ENCODE measurements at places on chromosomes 3 and 15.

DNA sequence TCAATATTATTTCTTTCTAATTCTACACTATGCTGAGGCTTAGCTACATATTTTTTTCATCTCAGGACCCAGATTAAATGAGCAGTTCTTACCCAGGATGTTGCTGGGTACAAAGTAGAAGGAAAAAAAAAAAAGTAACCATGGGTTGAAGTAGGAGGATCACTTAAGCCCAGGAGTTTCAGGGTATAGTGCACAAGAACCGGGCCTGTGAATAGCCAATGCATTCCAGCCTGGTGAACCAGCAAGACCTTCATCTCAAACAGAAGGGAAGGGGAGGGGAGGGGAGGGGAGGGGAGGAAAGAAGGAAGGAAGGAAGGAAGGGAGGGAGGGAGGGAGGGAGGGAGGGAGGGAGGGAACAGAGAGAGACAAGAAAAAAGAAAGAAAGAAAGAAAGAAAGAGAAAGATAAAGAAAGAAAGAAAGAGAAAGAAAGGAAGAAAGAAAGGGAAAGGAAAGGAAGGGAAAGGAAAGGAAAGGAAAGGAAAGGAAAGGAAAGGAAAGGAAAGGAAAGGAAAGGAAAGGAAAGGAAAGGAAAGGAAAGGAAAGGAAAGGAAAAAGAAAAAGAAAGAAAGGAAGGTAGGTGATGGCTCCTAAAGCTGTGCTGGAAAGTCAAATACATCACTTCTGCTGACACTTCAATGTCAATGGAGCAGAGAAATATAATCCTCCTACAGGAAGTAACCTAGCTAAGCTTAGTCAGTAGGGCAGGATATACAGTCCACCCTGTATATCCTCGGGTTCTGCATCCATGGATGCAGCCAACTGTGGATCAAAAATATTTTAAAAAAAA, 206.8 kb upstream of the TGFBR2 start:
- no peak for DNase-seq

GRCh38 chr15:95973566-95974256, 356.8 kb upstream of the NR2F2 start:
- DNase-seq: no peak

DNA sequence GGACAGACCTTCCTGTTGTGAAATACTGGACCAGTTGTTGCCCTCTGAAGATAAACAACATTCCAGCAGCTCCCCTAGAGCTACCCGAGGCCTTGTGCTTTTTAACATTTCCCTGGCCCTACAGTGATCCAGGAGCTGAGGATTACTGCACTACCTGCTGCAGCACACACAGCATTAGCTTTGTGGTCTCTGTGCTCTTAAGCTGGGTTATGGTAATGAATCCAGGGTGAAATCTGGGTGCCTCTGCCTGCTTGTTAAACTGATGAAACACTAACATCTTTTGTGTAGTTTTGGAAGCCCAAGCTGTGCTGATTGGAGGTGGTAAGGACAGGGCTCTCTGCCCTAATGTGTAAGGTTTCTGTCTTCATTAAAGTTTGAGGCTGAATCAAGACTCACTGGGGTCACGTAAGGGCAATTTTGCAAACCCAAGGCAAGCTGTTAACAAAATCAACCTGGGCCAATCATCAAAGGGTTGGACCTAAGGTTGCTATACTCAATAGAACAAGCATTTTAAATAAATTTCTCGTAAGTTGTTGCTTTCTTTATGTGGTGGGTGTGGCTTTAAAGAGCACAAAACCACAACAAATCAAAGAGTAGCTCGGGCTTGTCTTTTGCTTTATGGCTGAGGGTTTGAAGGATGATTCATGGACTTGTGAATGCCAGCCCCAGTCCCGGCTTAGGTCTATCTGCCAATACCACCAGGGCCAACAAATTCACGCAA, 183.9 kb downstream of the TPRG1 start:
- no peak for DNase-seq

DNA sequence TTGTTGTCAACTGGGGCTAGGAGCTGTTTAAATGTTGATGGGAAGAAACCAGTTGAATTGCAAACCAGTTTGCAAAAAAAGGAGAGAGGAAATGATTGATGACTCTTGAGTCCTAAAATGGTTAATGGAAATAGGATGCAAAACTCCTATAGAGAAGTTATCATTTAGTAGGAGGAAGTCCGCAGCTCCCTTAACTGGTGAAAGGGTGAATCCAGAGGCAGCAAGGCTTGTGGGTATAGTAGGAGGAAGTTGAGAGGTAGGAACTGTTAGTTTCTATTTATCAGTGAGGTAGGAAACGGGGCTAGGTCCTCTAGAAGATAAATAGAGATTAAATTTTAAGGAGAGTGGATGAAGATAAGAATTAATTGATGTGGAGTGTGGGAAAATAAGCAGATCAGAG, 15.4 kb downstream of the IREB2 start:
- no peak for DNase-seq

DNA sequence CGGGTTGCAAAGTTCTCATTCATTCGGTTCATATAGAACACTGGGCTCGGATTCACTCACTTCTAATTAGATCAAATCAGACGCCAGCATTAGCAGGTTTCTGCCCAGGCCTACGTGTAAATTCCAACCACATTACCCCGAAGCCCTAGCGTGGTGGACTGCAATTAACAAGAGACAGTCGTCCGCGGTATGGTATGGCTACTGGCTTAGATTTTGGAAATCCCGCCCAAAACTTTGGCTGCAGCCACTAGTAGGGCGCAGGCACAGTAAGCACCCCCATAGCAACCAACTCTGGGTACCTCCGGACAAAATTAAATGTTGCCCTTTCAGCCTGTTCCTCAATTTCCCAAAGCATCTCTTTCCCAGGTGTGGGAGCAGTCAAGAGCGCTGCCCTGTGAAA, 771 bp downstream of the RARRES1 start:
- no peak for DNase-seq

- DNase-seq: no peak
Measured at GRCh38 chr3:171242170-171242569, 215.7 kb upstream of the SLC2A2 start.

GRCh38 chr3:175890066-175890465, 1030.9 kb downstream of the NAALADL2 start:
- DNase-seq: no peak

DNA sequence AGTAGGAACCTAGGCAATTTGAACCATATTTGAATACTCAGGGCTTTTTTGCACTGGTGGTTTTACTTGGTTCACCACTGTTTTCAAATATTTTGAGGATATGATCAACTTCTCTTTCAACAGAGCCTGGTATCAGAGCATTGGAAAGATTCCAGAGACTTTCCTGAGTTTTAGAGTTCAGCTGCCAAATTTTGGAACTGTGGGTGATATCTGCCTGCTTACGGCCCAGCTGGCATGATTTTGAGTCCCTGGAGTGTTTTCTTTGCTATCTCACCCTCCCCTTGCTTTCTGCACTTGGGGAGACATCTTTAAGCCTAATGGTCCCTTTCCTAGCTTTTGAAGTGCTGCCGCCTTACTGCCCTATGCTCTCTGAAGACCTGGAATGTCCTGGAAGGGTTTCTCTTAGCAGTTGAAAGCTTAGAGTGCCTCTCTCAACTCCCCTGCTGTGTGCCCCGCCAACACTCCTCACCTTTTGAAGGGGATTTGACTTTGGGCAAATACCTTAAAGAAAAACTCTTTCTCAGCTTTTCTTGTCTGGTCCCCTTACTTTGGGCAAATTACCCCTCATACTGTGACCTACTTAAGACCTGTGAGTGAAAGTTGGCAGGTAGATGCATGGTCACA, 539.1 kb downstream of the MFSD1 start:
- no peak for DNase-seq

DNA sequence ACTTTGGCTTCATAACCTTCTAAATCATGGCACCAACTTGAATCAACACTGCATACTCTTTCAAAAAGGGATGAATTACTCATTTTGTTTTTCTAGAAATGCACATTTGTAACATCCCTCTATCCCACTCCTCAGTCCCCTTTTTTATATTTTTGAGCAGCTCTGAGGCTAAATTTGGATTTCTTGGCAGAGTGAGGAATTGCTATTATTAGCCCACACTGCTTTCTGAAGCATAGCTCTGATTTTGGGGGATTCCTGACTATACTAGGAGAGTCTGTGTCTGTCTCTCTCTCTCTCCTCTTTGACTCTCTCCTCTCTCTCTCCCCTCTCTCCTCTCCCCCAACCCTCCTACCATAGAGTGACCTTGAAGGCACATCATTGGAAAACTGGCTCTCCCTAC, 76.6 kb downstream of the RBPMS2 start:
- no peak for DNase-seq

GRCh38 chr15:88334436-88334835, 77.9 kb upstream of the NTRK3 start:
- DNase-seq: no peak

GRCh38 chr15:75229191-75230015, 27.7 kb downstream of the C15orf39 start:
- no peak for DNase-seq

GRCh38 chr3:197028728-197029510, 698 bp downstream of the MELTF start:
- DNase-seq: no peak

DNA sequence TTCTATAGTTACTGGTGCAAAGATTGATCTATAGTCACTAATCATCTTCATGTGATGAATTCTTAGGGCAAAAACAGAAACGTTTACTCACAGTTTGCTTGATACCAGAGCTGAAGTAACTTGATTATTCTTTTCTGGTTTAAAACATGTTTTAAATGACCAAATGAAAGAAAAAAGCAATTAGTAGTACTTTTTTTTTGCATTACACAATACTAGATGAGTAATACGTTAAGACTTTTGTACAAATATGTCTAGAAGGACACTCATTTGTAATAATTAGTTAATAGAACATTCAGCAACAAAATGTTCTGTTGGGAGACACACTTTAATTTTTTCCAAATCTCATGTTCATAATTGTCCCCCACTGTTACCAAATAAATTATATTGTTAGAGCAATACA, 523.2 kb downstream of the SOX2 start:
- DNase-seq: no peak

- DNase-seq: no peak
Measured at GRCh38 chr15:70516408-70517193, 246.8 kb downstream of the UACA start.

GRCh38 chr3:1734494-1735122, 364.1 kb upstream of the CNTN4 start:
- DNase-seq: no peak

DNA sequence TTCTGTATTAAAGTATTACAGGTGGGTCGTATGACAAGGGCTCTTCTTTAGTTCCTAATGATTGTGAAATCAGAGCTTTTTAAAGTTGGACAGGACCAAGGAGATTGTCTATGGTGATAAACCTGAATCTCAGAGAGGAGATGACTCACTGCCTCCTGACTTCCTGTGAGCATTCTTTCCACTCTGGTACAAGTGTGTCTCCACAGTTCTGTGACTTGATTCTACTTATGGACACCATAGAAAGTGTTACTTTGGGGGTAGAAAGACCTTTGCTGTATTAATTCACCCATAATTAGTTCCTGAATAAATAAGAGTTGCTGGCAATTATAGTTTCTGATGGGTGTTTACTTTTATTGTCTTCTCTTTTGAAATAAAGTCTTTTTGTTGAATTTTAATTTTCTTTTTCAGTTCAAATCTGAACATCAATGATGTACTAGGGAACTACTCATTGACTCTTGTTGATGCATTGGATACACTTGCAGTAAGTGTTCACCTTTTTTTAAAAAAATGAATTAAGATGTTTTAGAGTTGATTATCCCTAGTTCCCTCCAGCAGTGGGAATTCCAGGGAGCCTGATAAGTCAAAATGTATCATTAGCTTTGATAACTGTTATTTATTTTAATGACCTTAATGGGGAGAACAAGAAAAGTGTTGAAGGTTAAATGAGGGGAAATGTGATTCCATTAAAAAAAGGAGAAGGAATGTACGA, 7.4 kb downstream of the EDEM1 start:
- DNase-seq: peak; percentile 39

DNA sequence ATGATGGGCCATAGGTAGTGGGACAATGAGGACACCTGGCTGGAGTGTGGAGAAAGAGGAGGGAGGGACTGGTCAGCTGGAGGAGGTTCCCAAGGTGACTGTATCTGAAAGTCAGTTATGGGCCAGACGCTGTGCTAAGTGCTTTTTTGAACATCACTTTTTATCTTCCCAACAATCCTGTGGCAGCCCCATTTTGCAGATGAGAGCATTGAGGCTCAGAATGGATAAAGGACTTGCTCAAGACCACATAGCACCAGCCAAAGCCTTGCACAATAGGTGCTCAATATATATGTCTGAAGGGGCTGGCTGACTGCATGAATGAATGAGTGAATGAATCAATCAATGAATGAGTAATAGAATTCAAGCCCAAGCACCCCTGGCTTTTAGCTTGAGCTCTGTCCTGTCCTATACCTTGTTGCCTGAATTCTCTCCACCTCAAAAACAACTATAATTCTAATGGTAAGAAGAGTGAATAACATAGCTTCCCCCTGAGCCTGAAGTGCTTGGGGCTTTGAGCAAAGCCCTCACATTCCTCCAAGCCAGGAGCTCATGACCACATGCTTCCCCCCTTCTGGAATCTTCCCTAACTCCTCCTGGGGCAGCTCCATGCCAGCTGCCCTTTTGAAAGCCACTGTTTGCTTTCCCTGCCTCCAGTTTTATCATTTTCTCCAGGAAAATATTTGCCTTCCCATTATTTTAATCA, 150.9 kb downstream of the RPLP1 start:
- DNase-seq: no peak

GRCh38 chr3:81838457-81838856, 77.0 kb upstream of the GBE1 start:
- no peak for DNase-seq

- no peak for DNase-seq
Measured at GRCh38 chr15:80491163-80491847, 87.1 kb downstream of the ARNT2 start.

DNA sequence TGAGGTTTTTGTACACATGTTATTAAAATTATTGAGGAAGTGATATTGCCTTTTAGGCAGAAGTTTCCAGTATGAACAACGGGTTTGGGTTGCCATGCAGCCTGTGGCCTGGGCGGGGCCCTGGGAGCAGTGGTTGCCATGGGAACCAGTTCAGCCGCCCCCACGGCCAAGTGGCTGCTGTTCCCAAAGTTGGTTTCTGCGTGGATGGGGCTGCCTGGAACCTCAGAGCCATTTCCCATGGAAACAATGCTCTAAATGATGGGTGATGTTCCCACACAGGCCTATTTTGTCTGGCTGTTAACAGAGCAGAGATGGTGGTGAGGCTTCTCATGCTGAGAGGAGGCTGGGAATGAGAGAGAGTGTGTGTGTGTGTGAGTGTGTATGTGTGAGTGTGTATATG, 19.5 kb downstream of the MRAS start:
- no peak for DNase-seq

All from effector memory CD4-positive, alpha-beta T cell (primary cell).